ENCODE measurements at places on chromosomes 11 and 22.

- DNase-seq, result no peak
These were observed 1.4 kb upstream of the KREMEN1 start for GRCh38 chr22:29071261-29072045.

- DNase-seq, result no peak
These were observed 66.9 kb downstream of the NFAM1 start for GRCh38 chr22:42365111-42365865.

GRCh38 chr11:1879342-1879940, 12.3 kb downstream of the PRR33 start:
- DNase-seq, result no peak

GRCh38 chr22:46021577-46021976, 44.6 kb upstream of the WNT7B start:
- no peak for DNase-seq

GRCh38 chr11:17012712-17013547, 1.3 kb downstream of the PLEKHA7 start:
- DNase-seq, result no peak

- no peak for DNase-seq
These were observed 37.1 kb downstream of the CDKN1C start for GRCh38 chr11:2848497-2848896.

DNA sequence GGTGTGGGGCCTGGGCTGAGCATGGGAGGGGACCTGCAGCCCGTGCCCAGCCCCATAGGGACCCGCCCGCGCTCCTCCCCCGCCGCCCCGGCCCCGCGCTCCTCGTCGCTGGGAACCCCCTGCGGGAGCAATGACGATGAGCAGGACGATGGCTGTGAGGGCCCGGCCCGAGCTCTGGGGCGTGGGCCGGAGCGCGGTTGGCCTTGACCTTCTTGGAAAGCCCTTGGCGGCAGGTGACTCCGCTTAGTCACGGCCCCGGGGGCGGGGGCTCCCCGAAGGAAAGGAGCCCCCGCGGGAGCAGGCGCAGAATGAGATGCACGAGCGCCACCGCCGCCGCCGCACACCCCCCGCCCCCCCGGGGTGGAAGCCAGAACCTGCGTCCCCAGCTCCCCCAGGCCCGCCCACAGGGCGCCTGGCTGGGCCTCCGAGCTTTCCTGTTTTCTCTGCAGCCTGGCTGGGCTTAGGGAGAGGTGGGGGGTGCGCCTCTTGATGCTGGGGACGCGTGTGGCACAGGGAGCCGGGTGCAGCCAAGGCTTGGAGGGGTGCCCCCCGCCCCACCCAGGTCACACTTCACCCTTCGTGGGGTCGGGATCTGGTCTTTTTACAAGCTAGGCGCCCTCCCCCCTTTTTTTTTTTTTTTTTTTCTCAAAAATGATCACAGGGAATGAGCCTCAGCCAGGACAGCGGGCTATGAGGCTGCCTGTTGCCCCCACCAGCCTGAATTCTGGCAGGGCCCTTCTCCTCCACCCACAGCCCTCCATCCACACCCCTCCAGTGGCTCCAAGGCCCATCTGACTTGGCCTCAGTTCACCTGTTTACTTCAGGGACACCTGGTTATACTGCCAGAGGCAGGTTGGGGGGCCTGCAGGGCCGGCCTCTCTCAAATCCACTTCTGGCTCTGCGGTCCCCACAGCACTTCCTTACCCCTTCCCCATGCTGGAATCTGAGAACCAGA, 17.9 kb downstream of the CRELD2 start:
- DNase-seq, result peak; percentile 37

All from cerebellum (tissue), 4 donors.